ENCODE measurements at places on chromosomes 1 and 21.

- no peak for DNase-seq
These were observed 18.7 kb downstream of the TMEM53 start for GRCh38 chr1:44655609-44656008.

DNA sequence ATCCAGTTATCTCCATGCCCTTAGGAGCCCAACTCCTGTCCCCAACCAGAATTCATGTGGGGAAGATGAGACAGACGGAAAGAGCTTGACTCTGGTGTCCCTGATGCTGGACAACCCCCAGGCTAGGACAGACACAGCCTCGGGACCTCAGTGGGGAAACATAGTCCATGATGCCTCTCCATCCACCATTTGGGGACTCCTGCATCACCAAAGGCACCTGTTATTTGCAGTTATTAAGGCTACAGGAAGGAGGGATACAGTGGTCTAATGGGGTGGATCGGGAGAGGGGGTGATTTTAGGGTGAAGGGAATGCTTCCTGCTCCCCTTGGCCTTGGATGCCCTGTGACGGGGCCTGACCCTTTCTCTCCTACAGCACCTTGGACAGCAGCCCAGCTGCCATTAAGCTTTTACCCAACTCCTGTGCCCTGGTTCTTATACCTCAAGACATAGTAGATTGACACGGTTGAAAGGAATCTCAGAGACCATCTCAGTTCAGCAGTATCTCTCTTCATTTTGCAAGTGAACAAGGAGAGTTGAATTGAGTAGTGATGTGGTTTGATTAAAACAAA is 111.6 kb downstream of the MATN1 start:
- no peak for DNase-seq

DNA sequence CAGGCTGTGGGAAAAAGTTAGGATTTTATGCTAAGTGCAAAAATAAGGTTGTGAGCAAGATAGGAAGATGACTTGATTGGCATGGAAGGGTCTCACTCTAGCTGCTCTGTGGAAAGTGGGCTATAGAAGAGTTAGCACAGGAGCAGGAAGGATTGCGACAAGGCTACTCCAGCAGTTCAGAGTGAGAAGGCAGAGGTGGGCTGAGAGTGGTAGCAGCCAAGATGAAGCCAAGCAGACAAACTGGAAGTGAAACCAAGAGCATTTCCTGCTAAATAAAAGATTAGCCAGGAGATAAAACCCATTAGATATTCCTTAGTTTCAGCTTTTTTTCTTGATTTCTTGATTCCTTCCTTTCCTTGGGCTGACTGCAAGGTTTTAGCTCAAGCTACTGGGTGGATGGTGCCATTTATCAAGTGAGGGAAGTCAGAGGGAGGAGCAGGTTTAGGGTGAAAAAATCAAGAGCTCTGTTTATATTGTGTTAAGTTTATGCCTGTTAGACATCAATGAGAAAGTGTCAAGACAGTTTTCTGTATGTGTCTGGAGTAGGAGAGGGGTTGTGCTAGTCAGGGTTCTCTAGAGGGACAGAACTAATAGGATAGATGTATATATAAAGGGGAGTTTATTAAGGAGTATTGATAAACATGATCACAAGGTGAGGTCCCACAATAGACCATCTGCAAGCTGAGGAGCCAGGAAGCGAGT is 33.1 kb upstream of the ZNF644 start:
- no peak for DNase-seq

- no peak for DNase-seq
These were observed 43.3 kb upstream of the PRDX6 start for GRCh38 chr1:173433751-173434326.

DNA sequence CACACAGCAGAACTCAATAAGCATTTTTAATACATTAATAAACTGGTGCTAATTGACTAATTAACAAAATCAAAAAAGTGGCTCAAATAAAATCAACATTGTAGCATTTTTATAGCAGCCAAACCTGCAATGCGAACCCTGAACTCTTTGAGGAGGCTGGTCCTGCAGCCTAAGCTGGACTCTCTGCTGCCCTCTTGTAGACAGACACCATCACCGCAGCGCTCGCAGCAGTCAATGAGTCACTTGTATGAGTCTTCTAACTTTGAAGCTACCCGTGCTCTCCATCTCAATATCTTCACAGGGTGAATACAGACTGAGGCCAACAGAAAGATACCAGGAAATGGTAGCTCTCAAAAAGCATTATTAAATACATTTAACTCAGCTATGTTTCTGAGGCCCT is 9.7 kb upstream of the KRTAP7-1 start:
- DNase-seq: no peak

GRCh38 chr1:235947989-235948388 is 81.3 kb upstream of the LYST start:
- DNase-seq: no peak

DNA sequence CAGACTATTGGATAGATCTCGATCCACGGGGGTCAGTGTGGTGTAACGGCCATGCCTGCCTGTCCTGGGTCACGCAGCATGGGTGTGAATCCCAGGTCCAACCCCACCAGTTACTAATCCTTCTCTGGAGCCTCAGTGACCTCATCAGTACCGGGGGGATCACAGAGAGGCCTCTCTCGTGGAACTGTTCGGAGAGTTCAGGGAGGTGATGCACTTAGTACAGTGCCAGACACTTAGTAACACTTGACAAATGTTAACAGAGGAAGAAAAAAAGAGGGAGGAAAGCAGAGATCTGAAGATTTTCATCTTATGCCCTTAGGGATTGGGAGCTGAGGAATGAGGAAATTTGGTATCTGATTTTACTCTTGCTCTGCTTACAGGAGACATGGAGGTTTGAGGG is 2.9 kb downstream of the ABCA4 start:
- DNase-seq: no peak

All from keratinocyte (primary cell).